Stimulated activated CD4-positive, alpha-beta T cell treated with anti-CD3 and anti-CD28 coated beads, Interleukin-1b, Interleukin-23, amount 100 ng/mL, for 48 hours (primary cell): ENCODE measurements at places on chromosomes 5 and 9.

DNA sequence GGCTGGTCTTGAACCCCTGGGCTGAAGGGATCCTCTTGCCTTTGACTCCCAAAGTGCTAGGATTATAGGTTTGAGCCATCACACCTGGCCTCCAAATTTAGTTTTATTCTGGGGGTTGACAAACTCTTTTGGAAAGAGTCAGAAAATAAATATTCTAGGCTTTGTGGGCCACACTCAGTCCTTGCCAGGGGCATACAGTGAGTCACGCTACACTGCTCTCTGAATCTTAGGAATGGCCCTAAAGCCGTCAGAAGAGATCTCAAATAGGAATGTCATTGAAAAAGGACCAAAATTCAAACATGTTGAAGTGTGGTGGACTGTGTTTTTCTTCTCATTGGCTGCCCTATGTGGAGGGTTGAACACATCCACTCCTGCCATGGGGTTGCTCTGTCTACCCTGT, 127.7 kb upstream of the BASP1 start:
- DNase-seq, result no peak

DNA sequence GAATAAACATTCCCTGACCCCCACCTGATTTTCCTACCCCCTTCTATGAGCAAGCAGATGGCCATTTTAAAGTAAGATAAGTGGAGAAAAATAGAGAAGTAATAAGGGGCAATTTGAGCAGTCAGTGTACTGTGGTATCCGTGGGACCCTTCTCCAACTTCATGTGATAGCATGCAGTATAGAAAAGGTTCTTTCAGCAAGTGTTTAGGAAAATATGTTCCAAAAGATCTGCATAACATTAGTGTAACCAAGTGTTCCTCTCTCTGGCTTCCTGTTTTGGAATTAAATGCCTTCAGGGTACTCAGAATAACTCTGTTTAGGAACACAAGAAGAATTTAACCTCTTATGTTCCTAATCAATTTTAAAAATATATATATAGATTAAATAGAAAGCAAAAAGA, 134.9 kb downstream of the ATG10 start:
- DNase-seq, result no peak

GRCh38 chr5:95940758-95941682, 20.6 kb downstream of the ELL2 start:
- DNase-seq, result no peak

DNA sequence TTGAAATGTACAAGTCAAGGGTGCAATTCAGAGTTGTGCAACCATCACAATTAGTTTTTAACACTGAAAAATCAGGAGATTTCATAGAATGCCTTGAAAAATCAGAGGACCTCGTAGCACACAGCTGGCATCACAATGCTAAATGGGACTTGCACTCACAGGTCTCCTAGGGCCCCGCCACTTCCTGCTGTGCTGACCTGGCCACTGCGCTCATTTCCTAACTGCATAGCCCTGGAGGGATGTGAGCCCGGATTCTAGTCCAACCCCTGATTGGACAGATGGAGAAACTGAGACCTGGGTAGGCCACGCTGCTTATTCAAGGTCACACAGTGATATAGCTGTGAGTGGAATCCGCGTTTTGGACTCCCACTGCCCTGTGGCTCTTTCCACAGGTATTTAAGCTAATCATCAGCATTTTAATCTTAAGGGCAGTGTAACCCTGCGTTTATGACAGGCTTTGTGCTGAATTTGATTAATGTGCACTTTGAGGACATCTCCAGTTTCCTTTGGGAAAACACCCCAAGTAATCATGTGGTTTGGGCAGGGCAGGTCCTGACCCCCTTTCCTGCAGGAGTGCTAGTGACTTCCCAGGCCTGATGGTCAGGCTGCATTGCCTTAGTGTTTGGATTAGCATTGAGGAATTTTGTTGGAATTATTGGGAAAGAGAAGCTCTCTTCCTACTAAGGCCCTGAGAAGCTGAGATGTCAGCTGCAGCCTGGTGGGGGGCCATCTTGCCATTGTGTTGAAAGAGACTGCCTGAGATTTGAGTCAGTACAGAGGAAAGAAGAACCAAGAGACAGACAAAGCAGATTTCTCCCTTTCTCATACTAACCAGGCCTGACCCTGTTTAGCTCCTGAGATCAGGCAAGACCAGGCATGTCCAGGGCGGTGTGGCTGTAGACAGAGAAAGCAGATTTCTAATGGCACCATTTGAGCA, 36.2 kb downstream of the STC2 start:
- no peak for DNase-seq

DNA sequence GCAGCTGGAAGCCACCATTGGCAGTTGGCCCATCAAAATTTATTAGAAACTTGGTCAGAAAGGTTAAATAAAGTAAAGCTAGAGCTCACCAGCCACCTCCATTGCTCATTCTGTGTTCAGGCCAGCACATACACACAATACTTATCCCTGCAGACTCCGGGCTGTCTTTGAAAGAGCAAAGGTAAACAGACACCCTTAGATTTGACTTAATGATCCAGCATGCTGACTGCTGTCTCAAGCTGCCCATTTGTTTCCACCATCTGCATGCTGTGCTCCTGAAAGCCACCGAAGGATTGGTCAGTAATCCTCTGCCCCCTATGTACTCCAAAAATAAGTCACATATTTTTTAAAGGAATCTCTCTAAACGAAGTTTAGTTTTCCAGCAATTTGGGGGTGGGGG, 1059.8 kb upstream of the DMAC1 start:
- DNase-seq, result no peak

GRCh38 chr9:74006935-74007334, 490.2 kb upstream of the RORB start:
- DNase-seq, result no peak

- DNase-seq, result no peak
These were observed 69.8 kb downstream of the WDR70 start for GRCh38 chr5:37448941-37449340.

DNA sequence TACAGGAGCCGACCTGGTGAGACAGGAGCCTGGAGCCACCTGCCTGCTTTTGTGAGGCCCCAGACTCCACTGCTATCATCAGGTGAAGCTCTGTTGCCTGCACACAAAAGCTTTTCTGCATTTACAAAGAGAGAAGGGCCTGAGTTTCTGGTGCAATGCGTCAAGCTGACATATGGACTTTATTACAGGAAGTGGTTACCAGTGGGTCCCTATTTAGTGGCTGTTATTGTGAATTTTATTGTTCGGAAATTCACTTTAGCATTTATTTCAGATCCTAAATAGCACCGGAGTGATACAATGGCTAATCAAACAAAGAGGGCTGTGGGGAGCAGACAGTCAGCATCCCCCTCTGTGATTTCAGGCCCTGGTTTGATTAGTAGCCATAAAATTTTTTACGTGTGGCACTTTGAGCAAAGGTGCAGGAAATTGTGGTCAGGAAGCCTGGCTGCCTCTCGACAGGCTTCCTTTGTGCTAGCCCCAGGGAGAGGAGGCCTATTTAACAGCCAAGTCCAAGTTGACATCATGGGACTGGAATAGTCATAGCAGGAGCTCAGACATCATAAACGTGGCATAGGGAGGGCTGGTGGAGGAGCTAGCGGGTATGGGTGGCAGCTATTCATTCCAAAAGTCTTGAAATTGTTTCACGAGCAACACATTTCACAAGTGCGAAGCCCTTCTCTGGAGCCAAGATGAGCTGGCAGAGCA, 8.4 kb downstream of the TGFBI start:
- peak; percentile 71 for DNase-seq

DNA sequence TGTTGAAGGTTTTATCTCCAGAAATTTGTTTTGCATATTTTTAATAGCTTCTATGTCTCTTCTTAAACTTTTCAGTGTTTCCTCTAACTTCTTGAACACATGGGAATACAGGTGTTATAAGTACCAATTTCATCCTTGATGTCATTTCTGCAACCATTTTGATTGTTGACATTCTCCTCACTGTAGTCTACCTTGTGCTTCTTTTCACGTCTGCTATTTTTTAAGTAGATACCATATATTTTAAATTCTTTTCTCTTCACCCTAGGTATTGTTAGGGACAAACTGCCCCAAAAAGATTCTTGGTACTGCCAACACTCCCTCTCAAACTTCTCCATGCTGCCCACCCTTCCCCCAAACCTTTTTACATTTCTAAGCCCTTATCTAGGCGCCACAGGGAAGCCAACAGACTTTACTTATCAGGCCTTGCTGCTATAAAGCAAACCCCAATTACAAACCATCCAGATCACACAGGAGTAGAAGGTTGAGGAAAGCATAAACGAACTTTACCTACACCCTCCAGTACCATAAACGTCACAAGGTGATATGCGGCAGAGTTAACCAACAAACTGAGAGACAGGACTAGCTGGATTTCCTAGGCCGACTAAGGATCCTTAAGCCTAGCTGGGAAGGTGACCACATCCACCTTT, 1165.3 kb downstream of the TAF11L14 start:
- no peak for DNase-seq

DNA sequence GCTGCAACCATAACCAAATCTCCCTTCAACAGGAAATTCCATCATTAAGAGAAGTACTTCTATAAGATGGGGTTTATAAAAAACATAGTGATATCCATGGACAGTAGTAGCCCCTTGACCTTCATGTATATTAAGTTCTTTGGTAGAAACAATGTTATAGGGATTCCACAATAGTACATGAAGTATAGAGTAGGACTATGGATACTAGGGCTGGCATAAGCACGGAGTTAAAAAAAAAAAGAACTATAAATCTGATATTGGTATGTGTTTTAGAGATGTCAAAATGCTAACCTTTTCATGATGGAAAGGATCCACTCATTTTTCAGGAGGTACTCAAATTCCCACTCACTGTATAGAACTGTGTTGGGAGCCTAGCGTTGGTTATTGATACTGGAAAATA, 337.6 kb downstream of the FGF10 start:
- DNase-seq, result no peak

DNA sequence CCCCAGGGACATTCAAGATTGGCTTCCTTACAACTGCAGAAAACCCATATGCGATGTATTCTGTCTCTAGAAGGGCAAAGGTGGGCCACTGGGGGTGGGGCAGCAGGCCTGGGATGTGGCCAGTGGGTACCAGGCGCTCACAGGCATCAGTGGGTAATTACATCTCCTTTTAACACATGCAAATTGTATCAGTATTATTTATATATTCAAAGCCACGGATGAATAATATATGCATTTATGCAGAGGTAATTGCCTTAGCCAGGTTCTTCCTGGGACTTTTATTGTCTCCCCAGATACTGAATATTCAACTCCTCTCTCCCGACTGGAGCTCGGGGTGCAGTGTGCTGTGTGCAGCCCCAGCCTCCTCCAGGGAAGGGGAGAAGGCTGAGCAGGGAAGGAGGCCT, 109.4 kb upstream of the MVB12B start:
- no peak for DNase-seq

DNA sequence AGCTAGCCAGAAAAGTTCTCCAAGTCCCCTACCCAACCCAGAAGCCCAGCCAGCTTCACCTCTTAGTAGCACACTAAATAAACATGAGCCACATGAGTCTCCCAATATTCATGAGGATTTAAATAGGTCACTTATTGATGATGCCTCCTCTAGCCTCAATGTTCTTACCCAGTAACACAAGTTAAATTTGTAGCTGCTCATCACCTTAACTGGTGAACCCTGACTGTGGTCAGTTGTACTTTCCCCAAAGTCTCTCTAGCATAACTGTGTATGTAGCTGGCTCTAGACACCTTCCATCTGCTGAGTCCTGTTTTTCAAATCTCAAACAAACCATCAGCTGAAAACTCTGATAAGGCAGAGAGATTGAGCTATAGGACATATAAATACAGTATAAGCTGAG, 100.3 kb upstream of the ELAVL2 start:
- DNase-seq, result no peak

DNA sequence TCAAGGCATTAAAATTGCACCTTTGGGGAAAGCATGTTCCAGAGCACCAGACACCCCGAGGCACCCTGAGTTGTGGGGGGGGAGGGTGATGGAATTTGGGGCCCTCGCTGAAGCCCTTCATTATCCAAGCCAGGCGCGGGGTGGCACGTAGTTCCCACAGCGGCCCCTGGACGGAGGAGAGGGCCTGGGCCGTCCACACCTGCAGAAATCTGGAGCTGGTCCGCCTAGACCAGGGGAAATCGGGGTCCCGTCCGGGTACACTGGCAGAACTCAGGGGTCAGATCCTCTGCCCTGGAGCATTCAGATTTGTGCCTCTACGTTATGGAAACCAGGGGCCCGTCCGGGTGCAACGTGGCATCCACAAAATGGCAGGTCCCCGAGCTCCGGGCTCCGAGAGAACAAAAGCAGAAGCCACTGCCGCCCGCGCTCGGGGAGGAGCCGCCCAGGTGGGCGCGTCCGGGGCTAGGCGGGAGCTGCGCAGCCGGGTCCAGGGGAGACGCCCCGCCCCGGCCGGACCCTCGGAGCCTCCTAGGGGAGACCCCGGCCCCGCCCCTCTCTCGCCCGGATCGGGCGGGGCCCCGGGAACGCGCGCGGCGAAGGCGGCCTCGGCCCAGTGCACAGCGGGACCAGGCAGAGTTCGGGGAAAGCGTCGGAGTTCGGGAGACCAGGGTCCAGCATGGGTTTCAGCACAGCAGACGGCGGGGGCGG, at the start of gene PLEKHG4B:
TSS of gene PLEKHG4B (plus strand) at position 613 of the 708 bp plus-strand sequence. CDS start at position 677, 64 bp downstream.
- DNase-seq, result no peak

GRCh38 chr9:112020680-112021596, 124.3 kb downstream of the UGCG start:
- no peak for DNase-seq

DNA sequence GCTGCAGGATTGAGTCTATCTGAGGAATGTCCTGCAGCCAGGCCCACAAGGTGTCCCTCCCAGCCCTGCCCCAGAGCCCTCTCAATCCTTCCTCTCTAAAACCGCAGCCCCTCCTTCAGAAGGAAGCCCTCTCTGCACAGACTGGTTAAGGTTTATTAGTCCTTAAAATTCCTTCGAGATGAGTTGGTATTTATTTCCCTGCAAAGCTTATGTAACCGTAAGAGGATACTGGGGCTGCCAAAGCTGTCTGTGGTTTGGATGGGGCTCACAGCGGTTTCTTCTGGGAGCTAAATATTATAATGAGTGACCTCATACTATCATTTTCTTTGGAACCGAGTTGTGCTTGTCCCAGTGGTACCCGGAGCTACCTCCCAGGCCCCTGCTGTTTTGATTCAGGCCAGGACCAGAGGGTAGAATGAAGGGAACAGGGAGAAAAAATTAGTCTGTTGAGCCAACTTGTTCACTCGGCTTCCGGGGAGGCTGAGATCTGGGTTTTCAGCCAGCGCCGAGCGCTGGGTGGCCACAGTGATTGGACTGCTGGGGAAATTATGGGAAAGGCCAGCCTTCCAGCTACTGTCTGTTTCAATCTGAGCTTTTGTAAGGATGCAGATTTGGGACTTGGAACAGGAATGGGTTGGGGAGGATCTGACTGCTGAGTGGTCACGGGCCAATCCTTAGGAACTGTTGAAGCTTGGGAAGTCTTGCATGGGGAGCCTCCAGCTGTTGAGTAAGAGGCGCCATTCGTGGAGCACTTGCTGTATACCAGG, 107.5 kb downstream of the NDFIP1 start:
- DNase-seq, result no peak

GRCh38 chr5:130050585-130050984, 146.3 kb downstream of the CHSY3 start:
- DNase-seq, result no peak

GRCh38 chr5:119358901-119359603, 3.2 kb downstream of the TNFAIP8 start:
- DNase-seq, result no peak

DNA sequence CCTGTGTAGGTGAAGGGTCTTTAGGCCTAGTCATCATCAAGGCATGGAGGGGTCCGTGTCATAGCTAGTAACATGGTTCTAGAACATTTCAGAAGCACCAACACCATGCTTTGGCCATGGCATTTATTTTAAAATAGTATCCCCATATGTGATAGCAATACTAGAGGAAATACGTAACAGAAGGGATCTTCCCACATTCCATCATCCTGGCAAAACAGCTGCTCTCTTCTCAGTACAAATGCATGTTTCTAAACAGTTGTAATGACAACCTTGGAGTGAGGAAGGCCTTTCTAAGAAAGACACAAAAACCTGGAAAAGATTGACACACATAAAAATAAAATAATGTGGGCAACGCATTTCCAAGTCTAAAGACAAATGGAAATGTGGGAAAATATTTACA, 97.6 kb downstream of the GADD45G start:
- no peak for DNase-seq
